NCI-H1436 (cell line): ENCODE measurements at places on chromosomes 2 and 18.

DNA sequence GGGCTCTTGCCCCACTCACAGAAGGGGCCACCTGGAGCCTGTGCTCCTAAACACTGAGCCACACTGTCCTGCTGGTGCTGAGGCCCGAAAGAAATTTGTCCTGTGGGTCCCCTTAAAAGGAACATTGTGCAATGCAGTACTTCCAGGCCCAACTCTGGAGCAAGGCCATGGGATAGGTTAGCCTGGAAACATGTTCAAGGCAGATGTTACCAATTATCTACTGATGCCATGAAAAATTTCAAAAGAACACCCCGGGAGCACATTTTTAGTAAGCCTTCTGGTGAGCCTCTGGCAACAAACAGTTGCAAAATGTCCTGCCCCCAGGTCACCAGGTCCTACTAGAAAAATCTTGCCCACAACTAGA, 12.3 kb upstream of the PTMA start:
- no peak for DNase-seq

DNA sequence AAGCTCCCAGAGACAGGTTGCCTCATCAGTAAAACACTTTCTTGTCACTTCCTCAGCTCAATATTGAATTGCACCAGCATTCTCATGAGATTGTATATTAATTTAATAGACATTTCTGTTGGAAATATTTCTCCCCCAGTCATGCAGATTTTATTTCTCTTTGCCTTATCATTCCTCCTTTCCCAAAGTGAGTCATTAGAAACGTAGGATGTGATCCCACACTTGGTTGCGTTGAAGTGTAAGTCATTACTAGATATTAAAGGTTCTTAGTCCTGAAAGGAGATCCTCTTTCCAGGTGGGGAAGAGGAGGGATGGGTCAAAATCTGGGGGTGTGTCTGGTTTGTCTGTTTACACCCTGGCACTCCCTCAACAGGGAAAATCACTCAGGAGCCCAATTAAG, 438.2 kb downstream of the SLC4A3 start:
- no peak for DNase-seq

GRCh38 chr2:129067953-129068352, 749.3 kb upstream of the HS6ST1 start:
- DNase-seq: no peak

GRCh38 chr2:216634370-216635148, 1.3 kb downstream of the IGFBP2 start:
- DNase-seq: peak; percentile 10

- DNase-seq: no peak
Observed at GRCh38 chr2:28649481-28650265, 102.0 kb upstream of the PPP1CB start.

- no peak for DNase-seq
Observed at GRCh38 chr2:31390324-31390723, 24.2 kb downstream of the XDH start.

DNA sequence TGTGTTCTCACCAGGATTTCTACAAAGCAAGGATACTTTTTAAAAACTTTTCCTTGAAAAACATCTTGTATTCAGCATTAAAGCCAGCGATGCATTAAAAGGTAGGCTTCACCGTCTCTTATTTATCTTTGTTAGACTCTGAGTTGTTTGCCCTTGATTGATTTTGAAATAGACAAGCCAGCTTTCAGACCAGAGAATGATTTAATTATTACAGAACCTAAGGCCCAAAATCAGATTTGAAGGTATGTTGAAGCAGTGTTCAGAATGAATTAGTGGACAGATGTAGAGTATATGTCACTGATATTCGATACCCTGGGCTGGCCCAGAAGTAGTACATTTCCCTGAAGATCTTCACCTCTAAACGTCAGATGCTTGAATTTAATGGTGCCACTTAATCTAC, 136.4 kb downstream of the THSD7B start:
- no peak for DNase-seq

GRCh38 chr2:239824866-239825704, 200.1 kb downstream of the NDUFA10 start:
- no peak for DNase-seq

DNA sequence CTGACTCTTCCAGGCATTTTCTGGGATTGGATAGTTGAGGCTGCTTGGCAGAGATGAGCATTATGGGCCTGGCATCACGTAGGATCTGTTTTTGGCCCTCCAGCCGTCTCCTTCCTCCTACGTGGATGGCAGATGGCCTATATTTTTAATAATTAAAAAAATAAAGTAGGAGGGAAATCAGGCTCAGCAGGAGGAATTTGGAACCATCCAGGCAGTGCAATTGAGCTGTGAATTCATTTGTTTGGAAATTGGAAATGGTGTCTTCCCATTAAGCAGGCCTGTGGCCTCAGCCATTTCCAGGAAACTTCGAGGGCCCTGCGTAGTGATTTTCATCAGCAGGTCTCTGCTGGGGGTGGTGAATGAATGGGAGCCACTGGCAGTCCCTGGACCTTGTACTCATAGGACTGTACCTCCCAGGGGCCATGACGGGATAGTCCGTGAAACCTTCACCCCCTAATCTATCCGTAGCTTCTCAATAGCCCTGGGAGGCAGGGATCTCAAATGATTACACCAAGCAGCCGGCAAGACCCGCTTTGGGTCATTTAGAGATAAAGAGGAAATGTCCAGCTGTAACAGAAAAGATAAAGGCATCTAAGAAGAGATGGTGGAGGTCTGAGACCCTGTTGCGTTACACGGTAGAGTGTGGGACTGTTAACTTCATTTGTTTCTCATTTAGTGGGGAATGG, 73.1 kb upstream of the TNP1 start:
- no peak for DNase-seq

- no peak for DNase-seq
Observed at GRCh38 chr2:220499225-220499624, 871.8 kb downstream of the SLC4A3 start.

- DNase-seq: no peak
Observed at GRCh38 chr18:56235481-56236013, 402.8 kb downstream of the TXNL1 start.

DNA sequence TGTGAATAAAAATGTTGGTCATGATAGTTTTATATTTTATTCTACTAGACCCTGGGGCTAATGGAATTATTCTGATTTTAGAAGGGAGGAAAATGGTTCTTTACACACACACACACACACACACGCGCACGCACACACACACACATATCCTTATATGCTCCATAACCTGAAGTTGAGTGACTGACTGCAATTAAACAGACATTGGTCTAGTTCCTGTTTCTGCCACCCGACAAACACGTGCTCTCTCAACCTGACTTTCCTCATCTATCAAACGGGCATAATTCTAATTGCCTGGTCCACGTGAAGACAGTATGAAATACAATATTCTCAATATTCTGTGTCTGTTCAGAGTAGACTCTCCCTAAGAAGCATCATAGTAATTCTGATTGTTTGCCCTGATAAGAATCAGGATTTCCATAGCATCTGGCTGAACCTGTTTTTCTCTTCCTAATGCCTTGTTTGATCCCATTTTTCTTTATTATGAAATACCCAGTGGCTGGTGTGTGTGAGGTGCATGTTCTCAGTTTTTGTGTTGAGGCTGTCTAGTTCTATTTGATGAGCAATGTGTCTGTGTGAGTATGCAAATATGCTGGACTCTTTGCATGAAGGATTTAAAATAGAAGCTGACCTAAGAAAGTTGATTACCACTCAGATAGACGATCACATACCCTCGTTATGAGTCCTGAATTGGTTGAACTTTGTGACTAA, 51.0 kb downstream of the SETBP1 start:
- no peak for DNase-seq

DNA sequence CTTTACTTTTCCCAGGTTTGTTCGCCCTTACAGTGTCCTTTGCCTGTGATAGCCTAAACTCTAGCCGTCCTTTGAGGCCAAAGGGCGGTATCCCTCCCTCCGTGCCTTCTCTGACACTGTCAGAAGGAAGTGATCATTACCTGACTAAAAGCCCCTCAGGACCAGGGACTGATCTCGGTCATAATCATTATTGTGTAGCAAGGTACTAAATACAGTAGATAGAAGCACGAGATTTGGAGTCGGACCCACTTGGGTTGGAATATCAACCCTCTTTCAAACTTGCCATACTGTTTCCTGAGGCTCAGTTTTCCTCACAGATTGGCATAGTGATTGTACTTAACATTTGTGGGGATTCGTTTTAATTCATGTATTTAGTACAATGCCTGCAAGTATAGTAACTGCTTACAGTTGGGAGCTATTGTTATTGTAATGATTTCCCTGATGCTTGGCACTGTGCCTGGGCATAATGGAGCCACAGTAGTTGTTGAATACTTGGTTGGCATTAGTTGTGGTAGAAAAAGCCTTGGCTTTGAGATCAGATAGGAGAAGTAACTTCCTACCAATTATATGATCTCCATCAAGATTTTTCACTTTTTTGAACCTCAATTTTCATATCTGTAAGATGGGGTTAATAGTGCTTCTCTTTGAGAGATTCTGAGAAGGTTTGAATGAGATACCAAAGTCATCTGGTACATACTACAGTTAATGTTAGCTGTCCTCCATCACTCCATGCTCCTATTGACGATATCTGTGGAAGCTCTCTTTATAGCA, 836 bp downstream of the STK11IP start:
- no peak for DNase-seq

- no peak for DNase-seq
Observed at GRCh38 chr18:31667185-31667584, 17.2 kb downstream of the B4GALT6 start.

DNA sequence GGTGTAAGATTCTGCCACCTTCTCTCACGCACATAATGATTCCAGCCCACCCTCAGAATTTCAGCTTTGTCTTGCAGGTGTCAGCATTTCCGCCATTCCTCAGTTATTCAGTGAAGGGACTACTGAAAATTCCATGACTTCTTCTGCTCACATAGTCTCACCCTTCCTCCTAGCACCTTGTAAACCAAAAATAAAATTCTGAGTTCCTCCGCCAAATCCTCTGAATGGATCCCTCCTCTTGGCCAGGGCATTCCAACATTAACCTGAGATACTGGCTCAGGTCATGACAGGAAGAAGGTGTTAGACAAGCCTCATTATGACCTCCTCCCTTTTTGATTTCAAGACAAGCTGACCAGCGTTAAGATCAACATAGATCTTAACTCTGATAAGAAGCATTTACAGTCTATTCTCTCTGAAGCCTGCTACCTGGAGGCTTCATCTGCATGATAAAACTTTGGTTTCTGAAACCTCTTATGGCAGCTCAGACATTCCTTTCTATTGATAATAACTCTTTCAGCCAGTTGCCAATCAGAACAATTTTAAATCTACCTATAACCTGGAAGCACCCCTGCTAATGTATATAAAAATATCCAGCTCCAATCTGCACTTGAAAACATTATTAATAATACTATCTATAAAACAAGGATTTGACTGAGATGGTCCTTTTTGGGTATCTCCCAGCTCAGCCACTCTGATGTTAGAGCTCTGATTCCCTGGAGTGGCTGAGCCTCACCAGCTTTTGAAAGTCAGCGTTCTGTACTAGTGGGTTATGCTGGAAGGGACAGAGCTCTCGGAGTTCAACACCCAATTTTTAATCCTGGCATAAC, 136.4 kb upstream of the APCDD1 start:
- no peak for DNase-seq

DNA sequence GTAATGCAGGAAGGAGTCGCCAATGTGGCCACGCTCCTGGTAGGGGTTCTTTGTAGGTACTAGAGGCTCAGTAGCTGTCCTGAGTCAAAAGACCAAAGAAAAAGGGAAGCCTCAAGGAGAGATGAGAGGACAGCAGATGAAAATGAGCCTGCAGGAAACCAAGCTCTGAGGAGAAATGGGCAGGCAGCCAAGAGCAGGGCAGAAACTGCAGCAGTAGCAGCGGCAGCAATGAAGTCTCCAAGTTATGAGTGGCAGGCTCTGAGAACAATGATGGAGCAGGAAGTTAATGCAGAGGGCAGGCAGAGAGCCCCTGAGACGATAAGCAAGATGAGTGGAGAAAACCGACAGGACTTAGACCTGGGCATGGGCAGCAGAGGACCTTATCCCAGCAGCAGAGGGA, 48.2 kb upstream of the TMEM200C start:
- no peak for DNase-seq

DNA sequence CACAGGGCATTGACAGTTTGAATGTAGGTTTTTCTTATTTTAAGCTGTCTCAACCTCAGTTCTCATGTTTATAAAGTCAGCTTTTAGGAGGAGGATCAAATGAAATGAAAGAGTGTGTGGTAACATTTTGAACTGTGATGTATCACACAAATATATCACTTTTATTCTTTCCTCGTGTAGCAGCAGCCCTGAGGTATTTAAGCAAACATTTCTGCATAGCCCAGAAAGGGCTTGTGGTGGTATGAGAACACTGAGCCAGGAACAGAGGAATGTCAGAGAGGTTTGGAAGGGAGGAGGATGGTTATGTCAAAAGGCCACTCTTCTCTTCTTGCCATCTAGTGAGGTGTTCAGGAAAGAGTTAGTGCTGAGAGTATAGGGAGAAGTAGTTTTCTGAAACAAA, 150.2 kb downstream of the PARD3B start:
- DNase-seq: no peak

DNA sequence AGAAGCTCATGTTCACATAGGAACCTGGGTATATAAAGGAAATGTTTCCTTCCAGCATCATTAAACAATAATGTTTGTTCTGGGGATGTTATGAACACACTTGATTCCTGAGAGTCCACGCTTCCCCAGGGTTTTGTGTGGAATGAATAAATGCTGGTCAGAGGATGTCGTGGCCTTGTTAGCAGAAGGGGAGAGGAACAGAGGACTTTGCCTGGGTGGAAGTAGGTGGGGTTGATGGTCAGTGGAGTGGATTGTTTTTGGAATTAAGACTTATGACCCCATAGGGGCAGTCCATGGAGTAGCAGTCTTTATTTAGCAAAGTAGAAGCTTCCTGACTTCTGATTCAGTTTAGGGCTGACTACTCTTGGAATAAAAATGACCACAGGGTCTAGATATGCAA, 139.6 kb downstream of the MYO1B start:
- no peak for DNase-seq

DNA sequence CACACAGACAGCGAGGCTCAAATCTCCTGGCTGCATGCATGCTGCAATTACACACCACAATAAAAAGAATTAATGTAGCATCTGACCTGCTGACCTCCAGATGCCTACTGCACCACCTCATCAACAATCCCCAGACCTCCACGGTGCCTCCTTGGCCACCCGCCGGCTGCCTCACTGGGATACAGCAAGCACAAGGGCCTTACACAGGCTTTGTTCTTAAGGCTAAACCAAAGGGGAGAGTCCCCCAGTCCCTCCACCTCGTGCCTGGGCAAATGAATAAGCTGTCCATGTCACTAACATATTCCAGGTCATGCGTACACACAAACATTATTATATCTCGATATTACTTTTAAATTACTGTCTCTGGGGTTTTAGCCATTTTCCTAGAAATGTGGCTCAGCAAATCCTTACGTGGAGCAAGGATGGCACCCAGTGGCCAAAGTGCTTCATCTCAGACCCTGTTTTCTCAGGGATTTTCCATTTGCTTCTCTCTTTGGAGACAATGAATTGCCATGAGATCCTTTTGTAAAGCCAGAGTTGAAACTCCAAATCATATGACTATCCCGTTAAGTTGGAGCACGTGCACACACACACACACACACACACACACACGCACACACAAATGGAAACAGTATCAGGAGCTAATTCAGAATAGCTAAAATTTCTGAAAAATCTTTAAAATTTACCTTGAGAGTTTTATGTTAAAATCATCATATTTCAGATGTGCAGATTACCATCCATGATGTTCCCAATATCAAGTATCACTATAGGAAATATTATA, 313.8 kb downstream of the PDE11A start:
- DNase-seq: peak; percentile 9

GRCh38 chr2:119704670-119705120, 25.7 kb downstream of the TMEM177 start:
- no peak for DNase-seq
